ENCODE measurements at places on chromosomes 16 and 17. TPM values are rescaled to one million over a fixed set of nuclear protein-coding genes. Genes with fewer than 3 reads are reported as not detected.

The TEKT1 gene
- not detected for polyA plus RNA-seq

The GNGT2 gene
- 2.7 TPM for polyA plus RNA-seq

The TEDC2 gene
- polyA plus RNA-seq = 1.5 TPM

The DYNLRB2 gene
- not detected for polyA plus RNA-seq

The PYY gene
- polyA plus RNA-seq = not detected

The ZNF469 gene
- 0.13 TPM for polyA plus RNA-seq

The FOXF1 gene
- 15.7 TPM for polyA plus RNA-seq

The MRTFB gene
- polyA plus RNA-seq = 4.3 TPM

The MYH2 gene
- polyA plus RNA-seq = 0.12 TPM

The FOXC2 gene
- 0.08 TPM for polyA plus RNA-seq

The DLX3 gene
- polyA plus RNA-seq = not detected

The CES1 gene
- 4.8 TPM for polyA plus RNA-seq

The STH gene
- not detected for polyA plus RNA-seq

The ARHGDIG gene
- 50.4 TPM for polyA plus RNA-seq

The FKBP10 gene
- 17.0 TPM for polyA plus RNA-seq

The HEATR9 gene
- polyA plus RNA-seq = not detected

The MPP2 gene
- polyA plus RNA-seq = 1.6 TPM

The KCNJ12 gene
- polyA plus RNA-seq = not detected

DNA sequence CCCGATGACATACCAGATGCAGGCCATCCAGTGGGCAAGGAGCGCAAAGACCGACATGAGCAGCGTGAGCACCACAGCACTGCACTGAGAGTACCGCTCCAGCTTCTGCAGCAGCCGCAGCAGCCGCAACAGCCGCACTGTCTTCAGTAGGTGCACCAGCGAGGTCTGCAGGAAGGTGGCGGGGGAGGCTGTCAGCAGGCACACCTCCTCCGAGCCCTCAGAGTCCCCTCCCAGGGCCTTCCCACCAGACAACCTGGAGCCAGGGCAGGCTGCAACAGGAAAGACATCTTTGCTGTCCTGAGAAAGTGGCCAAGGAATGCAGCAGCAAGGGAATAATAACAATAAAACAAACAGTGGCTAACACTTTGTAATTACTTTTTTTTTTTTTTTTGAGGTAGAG lies 9.1 kb downstream of the KCNH4 start:
- DNase-seq = no peak

DNA sequence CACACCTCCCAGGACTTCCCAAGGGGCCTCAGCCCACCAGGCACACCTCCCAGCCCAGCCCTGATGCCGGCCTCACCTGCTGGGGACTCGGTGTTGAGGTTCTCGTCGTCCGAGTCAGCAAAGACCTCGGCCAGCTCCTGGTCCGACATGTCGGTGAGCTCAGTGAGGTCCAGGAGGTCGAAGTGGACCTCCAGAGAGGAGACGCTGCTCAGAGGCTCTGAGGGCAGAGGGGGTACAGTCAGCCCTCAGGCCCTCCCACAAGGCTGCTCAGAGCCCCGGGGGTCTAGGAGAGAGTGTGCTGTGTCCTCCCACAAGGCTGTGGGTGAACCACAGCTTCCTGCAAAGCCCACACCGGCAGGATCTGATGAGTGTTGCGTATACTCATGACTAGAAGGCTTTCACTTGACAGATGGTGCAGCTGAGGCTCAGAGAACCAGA lies 10.5 kb downstream of the DBNDD1 start:
- DNase-seq = peak; percentile 53

- DNase-seq = peak; percentile 32
Observed at GRCh38 chr16:30005341-30006094, 5.3 kb downstream of the DOC2A start.

GRCh38 chr17:72719578-72720493 lies 372.7 kb downstream of the SLC39A11 start:
- DNase-seq = peak; percentile 46

DNA sequence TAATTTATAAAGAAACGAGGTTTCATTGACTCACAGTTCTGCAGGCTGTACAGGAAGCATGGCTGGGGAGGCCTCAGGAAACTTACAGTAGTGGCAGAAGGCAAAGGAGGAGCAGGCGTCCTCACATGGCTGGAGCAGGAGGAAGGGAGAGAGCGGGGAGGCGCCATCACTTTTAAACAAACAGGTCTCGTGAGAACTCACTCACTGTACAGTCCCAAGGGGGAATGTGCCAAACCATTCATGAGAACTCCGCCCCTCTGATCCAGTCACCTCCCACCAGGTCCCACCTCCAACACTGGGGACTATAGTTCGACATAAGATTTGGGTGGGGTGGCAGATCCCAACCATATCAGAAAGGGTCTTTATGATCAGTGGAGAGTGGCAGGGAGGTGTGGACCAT lies 392.4 kb upstream of the TNRC6C start:
- no peak for DNase-seq

- no peak for DNase-seq
Observed at GRCh38 chr17:76442341-76443338, 10.3 kb downstream of the UBE2O start.

GRCh38 chr17:37792787-37793186 lies 47.9 kb upstream of the HNF1B start:
- no peak for DNase-seq

- peak; percentile 63 for DNase-seq
Observed at GRCh38 chr16:25060920-25061319, 45.8 kb upstream of the ARHGAP17 start.

- no peak for DNase-seq
Observed at GRCh38 chr16:29306943-29307597, 99.4 kb downstream of the NPIPB11 start.

DNA sequence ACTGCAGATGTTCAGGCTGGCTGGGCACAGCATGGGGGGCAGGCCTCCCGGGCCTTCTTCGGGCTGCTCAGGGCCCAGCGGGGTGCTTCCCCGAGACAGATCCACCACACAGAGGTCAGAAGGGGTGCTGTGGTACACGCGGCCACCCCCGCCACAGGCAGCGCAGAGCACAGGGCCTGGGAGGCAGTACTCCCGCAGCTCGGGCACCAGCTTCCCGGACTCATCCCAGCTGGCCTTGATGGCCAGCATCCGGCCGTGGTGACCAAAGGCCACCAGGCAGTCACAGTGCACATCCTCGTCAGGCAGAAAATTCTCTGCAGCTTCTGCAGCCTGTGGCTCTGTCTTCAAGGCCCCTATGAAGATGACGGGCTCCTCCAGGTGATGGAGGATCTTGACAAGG lies 1.9 kb downstream of the FAAP100 start:
- DNase-seq = no peak

DNA sequence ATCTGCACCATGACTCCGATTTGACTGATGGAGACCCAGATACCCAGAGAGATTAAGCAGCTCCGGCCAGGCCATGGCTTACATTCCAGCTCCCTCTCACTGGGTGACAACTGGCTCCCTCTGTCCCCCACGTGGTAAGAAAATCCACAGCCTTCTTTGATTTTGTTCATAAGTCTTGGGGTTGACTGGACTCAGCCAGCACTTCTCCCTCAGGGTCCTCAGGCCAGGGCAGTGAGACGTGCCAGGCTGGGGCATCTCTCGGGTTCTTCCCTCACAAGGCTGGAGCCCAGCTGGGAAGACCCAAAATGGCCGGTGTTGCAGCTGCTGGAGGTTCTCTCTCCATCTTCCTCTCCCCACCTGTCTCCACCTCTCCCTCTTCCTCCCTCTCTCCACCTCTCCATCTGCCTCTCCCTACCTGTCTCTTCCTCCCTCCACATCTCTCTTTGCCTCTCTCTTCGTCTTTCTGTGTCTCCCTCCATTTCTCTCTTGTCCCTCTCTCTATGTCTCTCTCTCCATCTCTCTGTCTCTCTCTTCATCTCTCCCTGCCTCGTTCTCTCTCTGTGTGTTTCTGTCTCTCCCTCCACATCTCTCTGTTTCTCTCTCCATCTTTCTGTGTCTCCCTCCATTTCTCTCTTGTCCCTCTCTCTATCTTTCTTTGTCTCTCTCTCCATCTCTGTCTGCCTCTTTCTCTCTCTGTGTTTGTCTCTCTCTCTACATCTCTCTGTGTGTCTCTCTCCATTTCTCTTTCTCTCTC lies 105.3 kb downstream of the FOXL1 start:
- DNase-seq = no peak

GRCh38 chr16:7646821-7647500 lies 314.3 kb downstream of the RBFOX1 start:
- DNase-seq = no peak

GRCh38 chr17:28916302-28916934 lies 13.5 kb upstream of the DHRS13 start:
- peak; percentile 60 for DNase-seq

DNA sequence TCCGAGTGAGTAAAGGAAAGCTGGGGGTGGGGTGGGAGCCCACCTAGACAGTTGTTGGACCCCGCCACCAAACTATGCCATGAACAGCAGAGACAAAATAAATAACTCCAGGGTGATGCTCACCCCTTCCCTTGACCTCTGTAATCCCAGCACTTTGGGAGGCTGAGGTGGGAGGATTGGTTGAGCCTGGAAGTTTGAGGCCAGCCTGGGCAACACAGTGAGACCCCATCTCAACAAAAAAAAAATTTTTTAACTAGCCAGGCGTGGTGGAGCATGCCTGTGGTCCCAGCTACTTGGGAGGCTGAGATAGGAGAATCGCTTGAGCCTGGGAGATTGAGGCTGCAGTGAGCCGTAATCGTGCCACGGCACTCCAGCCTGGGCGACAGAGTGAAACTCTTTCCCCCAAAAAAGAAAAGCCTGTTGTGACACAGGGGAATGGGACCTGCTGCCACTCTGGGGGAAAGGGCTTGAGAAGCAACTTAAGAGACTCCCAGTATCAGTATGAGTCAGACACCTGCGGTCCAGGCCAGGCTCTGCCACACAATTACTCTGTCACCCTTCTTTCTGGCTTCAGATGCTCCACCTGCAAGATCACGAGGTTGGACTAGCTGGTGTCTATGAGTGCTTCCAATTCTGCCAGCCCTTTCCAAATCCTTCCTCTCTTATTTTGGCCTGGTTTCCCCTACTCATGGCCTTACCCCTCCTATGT lies 5.0 kb downstream of the SGCA start:
- DNase-seq = no peak

DNA sequence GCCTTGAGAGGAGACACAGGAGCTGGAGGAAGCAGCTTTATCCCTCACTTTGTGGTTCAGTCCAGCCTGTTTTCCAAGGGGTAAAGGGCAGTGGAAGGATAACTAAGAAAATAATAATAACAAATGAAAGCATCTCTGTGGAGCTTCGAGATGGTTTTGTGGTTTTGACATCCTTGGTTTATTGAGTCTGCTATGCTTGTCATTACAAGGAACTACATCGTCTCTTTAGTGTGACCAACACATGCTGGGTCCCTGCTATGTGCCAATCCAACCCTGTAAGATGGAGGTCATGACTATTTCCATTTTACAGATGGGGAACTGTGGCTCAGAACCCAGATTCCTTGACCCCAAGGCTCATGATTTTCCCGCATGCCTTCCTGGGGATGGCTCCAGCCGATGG lies 124.8 kb downstream of the MRM1 start:
- no peak for DNase-seq

GRCh38 chr17:42130310-42130936 lies 7.8 kb downstream of the HSPB9 start:
- DNase-seq = peak; percentile 3

- no peak for DNase-seq
Observed at GRCh38 chr17:77467521-77467920, 326.8 kb downstream of the SEC14L1 start.

- no peak for DNase-seq
Observed at GRCh38 chr17:45828171-45828570, 16.5 kb upstream of the SPPL2C start.
